ENCODE measurements at places on chromosomes 1 and 21.

GRCh38 chr1:16300436-16300835, 51.8 kb downstream of the FBXO42 start:
- peaks cover 4% of the 10 kb centered on the region for H3K4me1 ChIP-seq
- no peaks in the 10 kb centered on the region for H3K27me3 ChIP-seq
- H3K27ac ChIP-seq = no peak overlapping the region
- H3K36me3 ChIP-seq = peaks cover 62% of the 10 kb centered on the region
- H3K4me3 ChIP-seq = no peak overlapping the region

- H3K36me3 ChIP-seq = no peaks in the 10 kb centered on the region
- no peak for DNase-seq
- no peak overlapping the region for H3K4me3 ChIP-seq
- H3K27ac ChIP-seq = no peak overlapping the region
These were observed 8.3 kb downstream of the HMGCL start for GRCh38 chr1:23816906-23817305.

DNA sequence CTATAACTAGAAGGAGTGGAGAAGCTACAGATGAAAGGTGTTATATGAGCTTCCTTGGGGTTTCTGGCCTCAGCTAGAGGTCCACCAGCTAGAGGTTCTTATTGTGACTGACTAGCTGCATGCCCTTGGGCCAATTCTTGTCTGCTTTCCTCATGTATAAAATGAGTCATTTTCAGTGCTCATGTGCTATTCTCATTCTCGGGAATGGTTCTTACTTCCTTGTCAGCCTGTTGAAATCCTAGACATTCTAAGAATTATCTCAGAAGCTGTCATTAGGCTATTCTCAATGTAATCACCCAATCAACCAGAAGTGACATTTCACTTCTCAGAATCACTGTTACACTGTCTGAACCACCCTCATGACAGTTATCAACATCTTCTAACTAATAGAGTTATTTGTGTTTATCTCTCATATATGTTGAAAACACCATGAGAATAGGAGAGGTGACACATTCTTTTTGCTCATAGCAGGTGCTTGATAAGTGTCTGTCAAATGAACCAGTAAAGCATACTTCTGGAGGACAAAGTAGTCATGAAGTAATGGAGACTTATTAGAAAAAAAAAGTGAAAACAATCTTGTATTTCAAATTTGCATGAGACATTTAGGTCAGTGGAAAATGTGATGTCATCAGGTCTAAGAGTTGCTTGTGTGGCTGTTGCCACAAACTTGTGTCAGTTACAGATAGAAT, 122.8 kb upstream of the IVNS1ABP start:
- no peak overlapping the region for H3K4me3 ChIP-seq
- no peak for DNase-seq
- H3K36me3 ChIP-seq = no peaks in the 10 kb centered on the region
- H3K27me3 ChIP-seq = no peaks in the 10 kb centered on the region
- H3K27ac ChIP-seq = peak overlapping the region; percentile 32
- peaks cover 30% of the 10 kb centered on the region for H3K4me1 ChIP-seq

DNA sequence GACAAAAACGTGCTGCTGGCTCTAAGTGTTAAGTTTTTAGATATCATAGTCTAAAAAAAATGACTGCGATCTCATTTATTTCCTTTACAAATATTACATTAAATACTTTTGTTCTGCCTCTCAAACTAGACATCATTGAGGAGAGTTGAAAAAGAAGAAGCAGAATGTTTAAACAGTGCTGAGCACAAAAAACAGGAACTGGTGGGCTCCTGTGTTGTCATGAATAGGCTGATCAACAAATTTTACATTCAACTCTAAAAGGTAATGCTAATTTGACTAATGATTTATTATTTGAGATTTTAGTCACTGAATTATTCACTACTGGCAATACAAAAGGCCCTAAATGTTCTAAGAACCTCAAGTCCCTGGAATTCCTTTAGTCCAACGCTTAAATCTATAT, 66.1 kb downstream of the GPATCH2 start:
- H3K27me3 ChIP-seq = no peaks in the 10 kb centered on the region

GRCh38 chr1:46948629-46949416, 7.5 kb upstream of the CYP4A11 start:
- no peaks in the 10 kb centered on the region for H3K27me3 ChIP-seq
- DNase-seq = no peak
- no peak overlapping the region for H3K4me3 ChIP-seq
- no peaks in the 10 kb centered on the region for H3K4me1 ChIP-seq
- H3K27ac ChIP-seq = no peak overlapping the region
- no peaks in the 10 kb centered on the region for H3K36me3 ChIP-seq

DNA sequence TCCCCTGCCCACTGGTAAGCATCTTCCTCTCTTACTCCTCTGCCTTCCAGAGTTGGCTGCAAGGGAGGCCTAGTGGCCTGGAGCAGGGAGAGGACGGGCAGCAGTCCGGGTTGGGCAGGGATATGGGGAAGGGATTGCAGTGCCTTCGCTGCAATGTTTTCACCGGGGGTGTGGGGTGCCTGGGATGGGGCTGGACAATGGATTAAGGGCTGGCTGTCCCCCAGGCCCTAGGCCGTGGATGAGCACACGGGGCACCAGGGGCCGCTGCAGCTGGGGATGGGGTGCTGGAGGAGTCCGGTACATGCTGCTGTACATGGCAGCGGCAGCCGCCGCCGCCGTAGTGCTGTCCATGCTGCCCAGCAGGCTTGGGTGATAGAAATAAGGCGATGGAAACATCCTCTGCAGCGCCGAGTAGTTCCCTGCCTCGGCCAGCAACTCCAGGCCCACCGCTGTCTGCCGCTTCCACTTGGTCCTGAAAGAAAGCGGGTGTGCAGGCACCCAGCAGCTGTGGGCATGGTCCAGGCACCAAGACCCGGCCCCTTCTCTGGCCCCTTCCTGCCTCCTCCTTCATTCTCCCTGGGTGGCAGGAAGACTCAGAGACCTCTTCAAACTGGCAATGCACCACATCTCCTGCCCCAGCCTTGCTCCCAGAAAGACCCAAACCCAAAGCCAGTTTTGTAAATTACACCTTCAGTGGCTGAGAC, 4.8 kb downstream of the BARHL2 start:
- no peak overlapping the region for H3K4me3 ChIP-seq
- no peak for DNase-seq
- H3K27me3 ChIP-seq = peaks cover 97% of the 10 kb centered on the region
- H3K27ac ChIP-seq = no peak overlapping the region
- no peaks in the 10 kb centered on the region for H3K36me3 ChIP-seq

GRCh38 chr1:33442141-33442540, 11.2 kb upstream of the PHC2 start:
- no peaks in the 10 kb centered on the region for H3K36me3 ChIP-seq
- H3K27me3 ChIP-seq = no peaks in the 10 kb centered on the region
- no peak overlapping the region for H3K4me3 ChIP-seq
- no peak for DNase-seq
- peaks cover 11% of the 10 kb centered on the region for H3K4me1 ChIP-seq

- no peak overlapping the region for H3K4me3 ChIP-seq
- no peaks in the 10 kb centered on the region for H3K36me3 ChIP-seq
- DNase-seq = no peak
- no peak overlapping the region for H3K27ac ChIP-seq
- H3K27me3 ChIP-seq = peaks cover 6% of the 10 kb centered on the region
These were observed 5.2 kb downstream of the FNDC10 start for GRCh38 chr1:1594602-1595260.

- peaks cover 13% of the 10 kb centered on the region for H3K4me1 ChIP-seq
- H3K27me3 ChIP-seq = no peaks in the 10 kb centered on the region
- no peaks in the 10 kb centered on the region for H3K36me3 ChIP-seq
- H3K4me3 ChIP-seq = no peak overlapping the region
These were observed 120.4 kb upstream of the FGGY start for GRCh38 chr1:59176471-59176870.

DNA sequence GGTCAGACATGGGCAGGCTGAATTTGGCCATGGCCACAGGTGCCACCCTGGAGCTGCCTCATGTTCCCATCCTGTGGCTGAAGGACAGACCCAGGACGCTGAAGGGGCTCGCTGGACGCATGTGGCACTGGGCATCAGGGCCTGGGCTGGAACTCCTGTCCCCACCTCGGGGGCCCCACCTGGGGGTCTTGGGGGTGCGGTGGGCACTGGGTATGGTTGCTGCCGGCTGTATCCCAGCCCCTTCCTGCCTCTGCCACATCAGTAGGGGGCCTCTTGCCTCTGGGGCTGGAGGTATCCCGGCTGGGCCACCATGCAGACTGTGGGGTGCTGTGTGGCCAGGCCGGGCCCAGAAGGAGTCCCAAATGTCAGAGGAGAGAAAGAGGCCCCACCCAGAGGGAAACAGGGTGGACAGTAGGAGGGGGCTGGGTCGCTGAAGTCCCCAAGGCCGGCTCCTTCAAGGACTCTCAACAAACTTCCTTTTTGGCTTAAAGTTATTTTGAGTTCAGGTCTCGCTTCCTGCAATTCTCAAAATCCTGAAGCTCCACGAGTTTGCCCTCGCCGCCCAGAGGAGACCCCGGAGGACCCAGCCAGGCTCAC, 78.7 kb downstream of the SIK1 start:
- no peaks in the 10 kb centered on the region for H3K36me3 ChIP-seq

- H3K4me1 ChIP-seq = no peaks in the 10 kb centered on the region
- H3K4me3 ChIP-seq = no peak overlapping the region
- H3K27me3 ChIP-seq = peaks cover 52% of the 10 kb centered on the region
- no peaks in the 10 kb centered on the region for H3K36me3 ChIP-seq
- no peak overlapping the region for H3K27ac ChIP-seq
These were observed 2.1 kb downstream of the PLD5 start for GRCh38 chr1:242522304-242522945.

- peaks cover 24% of the 10 kb centered on the region for H3K36me3 ChIP-seq
- DNase-seq = no peak
- peaks cover 21% of the 10 kb centered on the region for H3K4me1 ChIP-seq
- no peak overlapping the region for H3K27ac ChIP-seq
- H3K4me3 ChIP-seq = no peak overlapping the region
These were observed 42.5 kb downstream of the RAB3GAP2 start for GRCh38 chr1:220229771-220230170.

DNA sequence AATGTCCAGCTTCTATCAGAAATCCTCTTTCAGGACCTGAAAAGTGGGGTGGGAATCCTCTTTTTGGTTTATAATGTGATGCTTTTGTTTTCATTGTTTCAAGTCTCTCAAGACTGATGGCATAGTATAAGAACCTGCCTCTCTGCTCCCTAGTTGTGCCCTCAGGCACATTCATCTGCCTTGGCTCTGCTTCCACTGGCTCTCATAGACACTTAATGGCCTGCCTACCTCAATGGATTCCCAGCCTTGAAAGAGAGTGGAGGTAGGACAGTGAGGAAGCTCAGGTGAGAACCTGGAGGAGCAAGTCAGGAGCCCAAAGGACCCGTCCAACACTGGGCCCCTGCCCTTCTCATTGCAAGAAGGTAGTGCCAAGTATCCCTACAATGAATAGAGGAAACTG, 4.8 kb downstream of the TTLL7 start:
- no peaks in the 10 kb centered on the region for H3K36me3 ChIP-seq
- no peak overlapping the region for H3K4me3 ChIP-seq
- H3K27ac ChIP-seq = no peak overlapping the region
- DNase-seq = no peak
- peaks cover 17% of the 10 kb centered on the region for H3K27me3 ChIP-seq

- no peak overlapping the region for H3K27ac ChIP-seq
- DNase-seq = no peak
- no peaks in the 10 kb centered on the region for H3K4me1 ChIP-seq
- no peaks in the 10 kb centered on the region for H3K36me3 ChIP-seq
- H3K27me3 ChIP-seq = no peaks in the 10 kb centered on the region
- H3K4me3 ChIP-seq = no peak overlapping the region
These were observed 80.3 kb downstream of the LRIG2 start for GRCh38 chr1:113153116-113153803.

GRCh38 chr1:49408346-49408745, 615.4 kb downstream of the AGBL4 start:
- no peaks in the 10 kb centered on the region for H3K4me1 ChIP-seq
- no peaks in the 10 kb centered on the region for H3K36me3 ChIP-seq
- no peak overlapping the region for H3K27ac ChIP-seq

DNA sequence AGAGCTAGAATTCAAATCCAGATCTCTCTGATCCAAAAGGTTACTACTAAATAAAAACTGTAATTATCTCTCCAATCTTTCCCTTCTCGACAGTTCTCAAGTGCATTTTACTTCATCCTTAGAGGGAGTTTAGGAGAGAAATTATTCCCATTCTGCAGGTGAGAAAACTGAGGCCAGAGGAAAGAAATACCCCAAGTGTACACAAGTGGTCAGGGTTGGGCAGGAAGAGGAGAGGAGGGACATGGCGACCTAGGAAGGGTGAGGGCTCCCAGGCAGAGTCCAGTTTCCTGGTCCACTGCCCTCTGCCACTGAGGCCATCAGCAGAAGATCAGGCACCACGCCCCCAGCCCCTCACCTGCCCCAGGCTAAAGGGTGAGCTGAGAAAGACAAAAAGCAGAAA, 127.1 kb upstream of the RUNX3 start:
- H3K36me3 ChIP-seq = no peaks in the 10 kb centered on the region
- H3K4me1 ChIP-seq = no peaks in the 10 kb centered on the region
- peaks cover 29% of the 10 kb centered on the region for H3K27me3 ChIP-seq
- no peak for DNase-seq
- H3K27ac ChIP-seq = no peak overlapping the region
- no peak overlapping the region for H3K4me3 ChIP-seq

- H3K27me3 ChIP-seq = no peaks in the 10 kb centered on the region
- H3K36me3 ChIP-seq = no peaks in the 10 kb centered on the region
- no peak for DNase-seq
- peak overlapping the region; percentile 99 for H3K27ac ChIP-seq
- peak overlapping the region; percentile 76 for H3K4me3 ChIP-seq
These were observed 48.8 kb downstream of the H3-3A start for GRCh38 chr1:226111098-226111882.

DNA sequence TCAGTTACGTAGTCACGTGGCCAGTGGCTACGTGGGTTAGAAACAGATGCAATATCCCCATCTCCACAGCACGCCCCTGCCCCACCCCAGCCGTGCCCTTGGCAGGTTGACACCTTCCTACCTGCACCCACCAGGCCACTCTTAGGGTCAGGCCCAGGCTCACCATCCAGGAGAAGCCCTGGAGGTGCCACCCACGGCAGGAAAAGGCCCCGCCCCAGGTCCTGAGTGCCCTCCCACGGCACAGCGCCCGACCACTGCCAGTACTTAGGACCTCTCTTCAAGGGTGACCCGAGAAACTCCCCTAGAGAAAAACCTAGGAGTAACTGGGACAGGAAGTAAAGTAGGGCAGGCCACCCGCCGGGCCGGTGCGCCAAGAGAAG, 1.5 kb downstream of the C1orf35 start:
- no peak for DNase-seq
- no peaks in the 10 kb centered on the region for H3K27me3 ChIP-seq

DNA sequence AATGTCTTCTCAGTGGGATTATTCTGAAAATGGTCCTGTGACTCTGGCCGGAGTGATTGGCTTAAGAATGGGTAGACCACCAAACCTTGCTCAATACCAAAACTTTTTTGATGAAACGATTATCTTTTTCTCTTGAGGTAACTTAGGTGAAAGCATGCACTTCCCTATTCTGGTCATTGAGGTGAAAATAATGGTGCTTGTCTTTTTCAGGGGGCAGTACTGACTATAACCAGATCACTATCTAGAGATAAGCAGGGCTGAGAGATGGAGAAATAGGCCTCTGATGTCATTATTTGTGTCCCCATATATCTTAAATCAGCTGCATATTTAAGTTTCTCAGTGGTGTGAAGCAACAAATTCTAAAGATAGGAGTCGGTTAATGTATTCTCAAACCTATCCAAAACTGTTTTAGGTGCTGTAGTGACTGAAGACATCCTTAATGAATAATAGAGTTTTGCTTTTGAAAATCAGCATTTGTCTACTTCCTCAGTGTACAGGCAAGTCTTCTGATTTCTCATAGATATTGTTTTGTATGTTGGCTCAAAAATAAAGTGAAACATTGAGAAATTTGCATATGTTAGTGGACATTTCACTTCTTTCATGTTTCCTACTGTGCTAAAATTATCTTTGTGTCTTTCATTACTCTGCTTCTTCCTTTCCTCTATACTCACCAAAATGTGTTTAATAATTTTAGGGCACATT, 735.3 kb upstream of the ADGRL4 start:
- H3K36me3 ChIP-seq = no peaks in the 10 kb centered on the region
- no peak overlapping the region for H3K27ac ChIP-seq
- no peaks in the 10 kb centered on the region for H3K4me1 ChIP-seq
- no peaks in the 10 kb centered on the region for H3K27me3 ChIP-seq
- DNase-seq = no peak

All from heart left ventricle (tissue), 16 donors.